ENCODE measurements at places on chromosomes 5 and 9.
A peak's percentile ranks its signal among the peaks of the same experiment; 100 is the strongest.

- DNase-seq = no peak
Measured at GRCh38 chr5:127665641-127666040, 16.8 kb downstream of the CTXN3 start.

- DNase-seq = no peak
Measured at GRCh38 chr5:17219006-17219422, 1.6 kb downstream of the BASP1 start.

- DNase-seq = no peak
Measured at GRCh38 chr9:34451135-34451534, 7.2 kb downstream of the FAM219A start.

- DNase-seq = no peak
Measured at GRCh38 chr5:69006030-69006429, 87.8 kb upstream of the SLC30A5 start.

DNA sequence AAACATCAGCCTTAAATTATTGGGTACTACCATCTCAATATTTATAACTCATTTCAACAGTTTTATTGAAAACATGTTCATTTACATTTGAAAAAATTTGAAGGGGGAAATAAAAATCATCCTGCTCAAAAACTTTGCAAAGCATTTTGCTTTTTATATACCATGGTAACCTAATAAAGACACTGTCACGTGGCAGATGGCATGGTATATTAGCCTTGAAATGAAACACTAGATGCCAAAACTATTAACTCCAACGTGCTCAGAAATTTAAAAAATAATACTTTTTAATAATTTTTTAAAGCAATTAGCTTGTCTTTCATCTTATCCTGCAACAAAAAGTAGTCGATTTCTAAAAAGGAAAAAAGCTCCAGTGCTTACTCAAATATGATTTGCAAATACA is 88.6 kb upstream of the NFIB start:
- DNase-seq = no peak

DNA sequence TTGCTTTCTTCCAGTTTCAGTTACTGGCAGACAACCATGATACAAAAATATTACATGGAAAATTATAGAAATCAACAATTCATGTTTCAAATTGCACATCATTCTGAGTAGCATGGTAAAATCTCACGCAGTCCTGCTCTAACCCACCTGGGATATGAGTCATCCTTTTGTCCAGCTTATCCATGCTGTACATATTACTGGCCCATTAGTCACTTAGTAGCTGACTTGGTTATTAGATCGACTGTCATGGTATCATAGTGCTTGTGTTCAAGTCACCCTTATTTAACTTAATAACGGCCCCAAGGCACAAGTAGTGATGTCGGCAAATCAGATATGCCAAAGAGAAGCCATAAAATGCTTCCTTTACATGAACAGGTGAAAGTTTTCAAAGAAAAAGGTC is 41.2 kb downstream of the NADK2 start:
- DNase-seq = no peak

- DNase-seq = no peak
Measured at GRCh38 chr5:141413540-141414069, 818 bp downstream of the PCDHGA10 start.

- no peak for DNase-seq
Measured at GRCh38 chr5:108418197-108418596, 36.3 kb upstream of the FBXL17 start.

GRCh38 chr5:103456476-103456875 is 106.1 kb downstream of the NUDT12 start:
- DNase-seq = no peak

DNA sequence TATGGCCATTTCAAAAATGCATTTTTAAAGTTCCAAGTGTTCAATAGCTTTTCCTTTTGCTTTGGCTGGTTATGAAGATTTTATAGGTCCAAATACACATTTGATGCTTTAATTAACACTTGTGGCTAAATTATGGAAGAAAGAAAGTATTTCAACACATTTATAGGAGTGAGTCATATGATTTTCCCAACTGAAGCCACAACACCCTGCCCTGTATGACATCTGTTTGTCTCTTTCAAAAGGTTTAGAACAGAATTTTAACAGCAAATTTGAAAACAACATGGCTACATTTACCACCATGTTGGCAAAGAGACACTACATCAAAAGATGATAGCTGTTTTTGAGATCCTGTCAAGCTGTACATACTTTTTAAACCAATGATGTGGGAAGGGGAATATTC is 99.4 kb downstream of the TMEM174 start:
- DNase-seq = no peak

- DNase-seq = no peak
Measured at GRCh38 chr5:138482638-138483037, 17.4 kb downstream of the EGR1 start.

- DNase-seq = no peak
Measured at GRCh38 chr5:133225671-133226152, 173.9 kb downstream of the HSPA4 start.

- DNase-seq = no peak
Measured at GRCh38 chr9:109016132-109016531, 2.8 kb upstream of the CTNNAL1 start.

DNA sequence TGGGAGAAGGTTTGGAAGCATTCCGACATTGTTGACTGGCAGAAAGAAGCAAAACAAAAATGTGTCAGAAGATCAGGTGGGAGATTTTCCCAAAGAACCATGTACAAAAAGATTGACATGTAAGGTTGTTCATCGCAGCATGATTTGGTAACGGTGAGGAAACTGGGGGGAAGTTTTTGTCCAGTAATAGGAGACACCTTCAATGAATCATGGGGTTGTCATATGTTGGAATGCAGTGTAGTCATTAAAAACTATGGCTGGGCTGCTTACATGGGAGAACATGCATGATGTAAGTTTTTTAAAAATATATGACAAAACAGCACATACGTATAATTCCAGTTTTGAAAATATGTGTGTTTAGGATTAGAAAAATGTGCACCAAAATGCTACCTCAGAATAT is 50.5 kb downstream of the HSD17B3 start:
- no peak for DNase-seq

DNA sequence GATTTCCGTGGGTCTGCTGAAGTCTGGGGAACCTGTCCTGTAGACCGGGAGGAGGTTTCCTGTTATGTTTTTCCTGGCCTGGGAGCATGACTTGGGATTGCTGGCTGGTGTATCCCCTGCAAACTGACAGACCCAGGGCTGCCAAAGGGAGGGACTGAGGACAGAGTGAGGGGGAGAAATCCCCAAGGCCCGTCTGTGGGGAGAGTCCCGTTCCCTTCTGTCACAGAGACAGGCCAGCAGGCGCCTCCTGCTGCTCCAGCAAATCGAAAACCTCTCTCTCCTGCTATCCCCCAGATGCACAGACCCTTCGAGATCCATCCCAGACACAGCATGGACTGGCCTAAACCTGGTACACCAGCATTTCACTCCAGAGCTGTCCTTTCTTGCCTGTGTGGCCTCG is 56.2 kb upstream of the ALDH1B1 start:
- no peak for DNase-seq

DNA sequence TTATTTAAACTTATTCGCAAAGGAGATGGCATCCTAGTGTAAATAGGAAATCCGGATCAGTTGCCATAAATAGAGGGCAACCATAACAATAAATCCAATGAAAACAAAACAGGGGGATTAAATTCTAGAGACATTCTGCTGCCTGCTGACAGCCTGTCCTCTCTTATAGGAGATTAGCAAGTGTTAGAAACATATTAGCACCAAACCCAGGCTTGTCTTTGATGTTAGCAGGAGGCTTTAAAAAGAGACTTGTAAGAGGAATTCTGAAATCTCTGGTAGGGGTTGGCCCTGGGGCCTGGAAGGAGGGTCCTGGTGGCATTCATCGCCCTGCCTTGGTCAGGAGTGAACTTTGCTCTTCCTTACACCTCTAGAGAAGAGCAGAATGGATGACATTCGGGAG is 21.6 kb downstream of the NDST1 start:
- DNase-seq = no peak

GRCh38 chr9:115202960-115203751 is 85.2 kb upstream of the TNC start:
- DNase-seq = no peak

GRCh38 chr9:15390201-15390600 is 32.5 kb upstream of the SNAPC3 start:
- no peak for DNase-seq

GRCh38 chr5:151345808-151346478 is 1.4 kb downstream of the SLC36A2 start:
- DNase-seq = no peak

- DNase-seq = no peak
Measured at GRCh38 chr9:6640268-6641051, 5.1 kb downstream of the GLDC start.

- DNase-seq = peak; percentile 90
Measured at GRCh38 chr5:57221049-57221568, 47.2 kb downstream of the GPBP1 start.
